ENCODE measurements at places on chromosomes 5 and 9. TPM values are rescaled to one million over a fixed set of nuclear protein-coding genes. Genes with fewer than 3 reads are reported as not detected.

DNA sequence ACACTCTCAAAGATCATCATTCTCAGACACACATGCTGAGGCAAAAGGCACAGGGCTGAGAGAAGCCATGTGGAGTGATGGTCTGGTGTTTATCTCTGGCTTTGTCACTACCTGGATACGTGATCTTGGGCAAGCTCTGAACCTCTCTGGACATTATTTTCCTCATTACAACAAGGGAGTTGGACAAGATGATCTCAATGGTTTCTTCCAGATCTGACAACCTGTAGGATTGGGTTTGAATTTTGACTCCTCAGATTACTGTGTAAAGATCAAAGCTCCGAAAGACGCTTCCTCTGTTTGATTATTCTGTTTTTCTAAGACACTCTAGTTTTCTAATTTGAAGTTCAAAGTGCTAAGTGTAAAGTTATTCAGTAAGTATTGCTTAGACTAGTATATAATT, 20.0 kb downstream of the NUDT2 start:
- no peaks in the 10 kb centered on the region for H3K27me3 ChIP-seq
- H3K36me3 ChIP-seq = no peaks in the 10 kb centered on the region
- H3K4me1 ChIP-seq = peaks cover 2% of the 10 kb centered on the region
- no peak for DNase-seq
- H3K4me3 ChIP-seq = no peak overlapping the region

GRCh38 chr9:8877753-8878494, 1078.3 kb upstream of the DMAC1 start:
- H3K27me3 ChIP-seq = no peaks in the 10 kb centered on the region
- H3K4me1 ChIP-seq = no peaks in the 10 kb centered on the region
- H3K27ac ChIP-seq = no peak overlapping the region
- DNase-seq = no peak

GRCh38 chr9:127360250-127360649, 36.7 kb upstream of the SLC2A8 start:
- H3K4me3 ChIP-seq = no peak overlapping the region
- no peak for DNase-seq
- H3K36me3 ChIP-seq = no peaks in the 10 kb centered on the region
- no peaks in the 10 kb centered on the region for H3K27me3 ChIP-seq
- H3K27ac ChIP-seq = no peak overlapping the region

DNA sequence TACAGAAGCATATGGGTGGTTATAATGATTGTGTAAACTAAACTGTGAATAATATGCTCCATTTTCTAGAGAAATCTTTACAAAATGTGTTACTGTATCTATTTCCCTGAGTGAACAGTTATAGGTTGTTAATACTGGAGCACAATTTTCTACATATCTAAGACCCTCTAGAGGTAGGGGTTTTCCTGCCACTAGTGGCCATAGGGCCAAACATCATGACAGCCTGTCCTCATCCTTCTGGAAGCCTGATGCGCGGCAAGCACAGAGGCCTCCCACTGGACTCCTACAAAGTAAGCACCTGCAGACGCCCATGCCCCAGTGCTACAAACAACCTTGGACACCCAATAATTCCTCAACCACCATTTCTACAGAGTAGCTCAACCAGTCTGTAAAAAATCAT, 1.9 kb upstream of the SNX18 start:
- no peak for DNase-seq
- peaks cover 23% of the 10 kb centered on the region for H3K4me1 ChIP-seq
- H3K4me3 ChIP-seq = no peak overlapping the region
- no peaks in the 10 kb centered on the region for H3K27me3 ChIP-seq
- no peak overlapping the region for H3K27ac ChIP-seq

DNA sequence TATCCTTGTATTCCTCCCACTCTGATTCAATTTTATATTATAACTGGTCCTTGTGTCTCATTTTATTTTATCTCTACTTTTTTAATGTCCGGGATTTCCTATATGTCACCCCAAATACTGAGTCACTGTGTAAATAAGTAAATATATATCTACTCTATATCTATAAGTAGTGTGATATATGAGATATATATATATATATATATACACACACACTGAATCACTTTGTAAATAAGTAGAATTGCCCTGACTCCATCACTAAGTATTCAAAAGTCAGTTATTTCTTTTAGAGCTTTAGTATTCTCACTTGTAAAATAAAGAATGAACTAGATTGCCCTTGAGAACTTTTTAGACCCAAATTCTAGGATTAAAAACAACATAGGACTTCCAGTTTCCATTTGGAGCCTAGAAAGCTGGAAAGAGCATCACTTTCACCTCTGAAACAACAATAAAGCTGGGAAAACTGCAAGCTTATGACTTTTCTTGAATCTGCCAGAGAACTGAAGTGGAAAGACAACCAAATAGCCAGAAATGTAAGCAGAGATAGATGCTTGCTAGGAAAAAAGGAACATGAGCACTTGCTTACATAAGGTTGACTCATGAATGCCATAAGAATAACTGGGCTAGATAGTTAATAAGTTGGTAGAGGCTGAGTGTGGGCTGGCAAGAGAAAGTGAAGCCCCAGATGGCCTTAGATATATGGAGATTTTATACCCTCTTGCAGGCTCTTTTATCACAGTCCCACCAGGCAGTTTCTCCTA, 171.1 kb upstream of the TLX3 start:
- no peak overlapping the region for H3K27ac ChIP-seq
- H3K4me3 ChIP-seq = no peak overlapping the region
- H3K4me1 ChIP-seq = no peaks in the 10 kb centered on the region
- H3K36me3 ChIP-seq = no peaks in the 10 kb centered on the region

CDX1 gene
- not detected for total RNA-seq

AK8 gene
- total RNA-seq = 1.2 TPM

PRR7 gene
- total RNA-seq = 0.82 TPM

ADAMTS13 gene
- 0.71 TPM for total RNA-seq

PCDHA10 gene
- 2.5 TPM for total RNA-seq

PAXX gene
- 36.0 TPM for total RNA-seq

All from sigmoid colon (tissue), 7 donors.